ENCODE measurements at places on chromosomes 4 and X.

DNA sequence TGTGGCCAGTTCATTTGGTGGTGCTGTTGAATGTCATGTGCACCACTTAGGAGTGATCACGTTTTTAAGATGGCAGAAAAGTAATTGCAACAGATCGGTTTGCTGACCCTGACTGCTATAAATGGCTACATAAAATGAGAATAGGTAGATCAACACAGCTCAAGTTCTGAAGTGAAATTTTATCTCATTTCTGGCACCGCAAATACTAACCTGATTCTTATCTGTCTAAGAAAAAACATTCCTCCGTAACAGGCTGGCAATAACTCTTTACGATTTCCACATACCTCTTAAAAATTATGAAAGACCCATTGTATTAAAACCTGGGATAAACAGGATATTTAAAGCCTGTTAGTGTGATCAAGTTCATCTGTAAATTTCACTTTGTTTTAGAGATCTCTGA lies 387.5 kb downstream of the PDGFC start:
- no peak for DNase-seq

GRCh38 chr4:151690164-151690870 lies 70.5 kb downstream of the GATB start:
- DNase-seq = no peak

- DNase-seq = no peak
These were observed 12.1 kb downstream of the UVSSA start for GRCh38 chr4:1359144-1359501.

DNA sequence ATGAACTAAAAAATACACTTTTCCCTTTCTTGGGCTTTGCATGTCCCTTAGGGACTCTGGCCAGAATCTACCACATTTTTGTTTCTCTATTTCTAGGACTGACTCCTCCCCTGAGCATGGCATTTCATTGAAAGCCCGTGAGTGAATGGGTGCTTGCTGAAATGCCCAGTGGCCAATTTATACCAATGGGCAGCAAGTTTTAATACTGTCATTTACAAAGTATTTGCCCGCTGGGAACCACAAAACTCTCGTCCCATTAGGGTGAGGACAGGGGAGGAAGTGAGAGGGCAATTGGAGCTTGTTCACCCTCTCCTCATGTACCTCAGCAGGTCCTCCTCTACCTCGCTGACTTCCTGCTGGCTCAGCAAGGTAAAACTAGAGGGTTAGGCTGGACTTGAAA lies 1.1 kb downstream of the SRPX2 start:
- no peak for DNase-seq

DNA sequence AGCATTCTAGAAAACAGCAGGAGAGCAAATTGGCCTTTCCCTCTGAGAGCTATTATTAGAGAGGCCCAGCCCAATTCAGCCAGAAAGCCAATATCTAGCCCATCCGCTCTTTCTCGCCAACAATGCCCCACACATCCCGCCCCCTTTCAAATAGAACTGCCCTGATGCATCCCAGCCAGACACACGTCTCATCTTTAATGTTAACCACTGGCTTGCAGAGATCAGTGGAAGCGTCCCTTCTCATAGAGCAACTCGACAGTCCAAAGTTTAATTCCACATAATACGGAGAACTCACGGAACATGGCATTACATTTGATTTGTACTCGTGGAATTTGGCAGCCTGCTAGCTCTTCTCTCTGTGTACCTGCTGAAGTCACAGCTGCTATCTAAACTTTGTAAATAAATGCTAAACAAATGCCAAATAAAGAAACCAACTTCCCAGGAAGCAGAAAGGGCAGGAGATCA lies 304.4 kb downstream of the DHX15 start:
- no peak for DNase-seq

DNA sequence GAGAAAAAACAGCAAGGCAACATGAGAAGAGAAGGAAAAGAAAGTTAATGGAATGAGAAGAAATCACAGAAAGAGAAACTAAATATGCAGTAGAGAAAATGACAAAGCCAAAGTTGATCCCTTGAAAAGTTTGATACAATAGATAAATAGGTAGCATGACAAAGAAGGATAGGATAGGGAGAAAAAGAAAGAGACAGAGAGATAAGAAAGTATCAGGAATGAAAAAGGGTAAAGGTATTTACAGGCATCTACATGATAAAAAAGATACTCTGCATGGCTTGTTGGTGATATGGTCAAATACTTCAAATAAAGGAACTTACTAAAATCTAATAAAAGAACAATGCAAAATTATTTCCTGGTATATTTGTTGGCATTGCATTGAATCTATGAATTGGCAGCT lies 185.5 kb upstream of the TECRL start:
- no peak for DNase-seq

DNA sequence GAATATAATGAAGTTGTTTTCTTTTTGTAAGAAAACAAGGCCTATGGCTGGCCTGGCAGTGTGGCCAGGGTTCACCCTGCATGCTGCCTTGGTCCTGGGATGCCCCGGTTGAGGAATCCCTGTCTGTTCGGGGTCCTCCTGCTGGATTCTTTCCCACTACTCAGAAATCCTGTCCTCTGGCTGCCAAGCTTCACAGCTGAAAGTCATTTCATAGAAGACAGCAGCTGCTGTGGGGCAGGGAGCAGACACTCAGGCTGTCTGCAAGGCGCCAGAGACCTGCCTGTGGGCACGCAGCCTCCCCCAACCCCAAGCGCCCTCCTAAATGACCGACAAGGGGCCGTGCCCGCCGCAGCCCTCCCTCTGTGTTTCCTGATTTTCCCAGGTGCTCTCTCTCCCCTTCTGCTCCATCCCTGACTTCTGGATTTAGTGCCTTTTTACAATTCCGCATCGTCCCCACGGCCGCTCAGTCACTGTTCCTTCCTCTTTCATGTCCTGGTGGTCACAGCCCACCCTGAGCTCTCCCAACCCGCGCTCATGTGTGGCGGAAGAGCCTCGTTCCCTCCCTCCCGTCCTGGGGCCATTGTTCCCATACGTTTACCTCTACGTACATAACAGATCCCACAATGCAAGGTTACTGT lies 27.5 kb downstream of the ZFYVE28 start:
- DNase-seq = no peak

DNA sequence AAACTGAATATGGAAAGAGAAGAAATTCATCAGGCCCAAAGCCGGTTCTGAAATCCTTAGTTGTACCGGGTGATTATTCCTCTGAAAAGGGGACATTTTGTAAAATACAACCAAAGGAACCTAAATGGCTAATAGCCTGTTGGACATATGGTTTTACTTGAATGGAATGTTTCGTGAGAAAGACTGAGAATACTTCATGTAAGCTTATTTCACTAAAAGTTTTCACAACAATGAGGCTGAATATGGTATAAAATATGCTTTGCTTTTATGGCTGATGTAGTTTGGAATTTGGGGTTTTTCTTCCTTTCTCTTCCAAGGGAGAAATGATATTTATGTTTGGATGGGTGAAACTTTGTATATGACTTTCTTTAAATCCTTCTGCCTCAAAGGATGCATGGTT lies 2.7 kb downstream of the GRIA3 start:
- DNase-seq = no peak

Data from GM13977 (cell line).